Activated naive CD8-positive, alpha-beta T cell treated with anti-CD3 and anti-CD28 coated beads for 36 hours (primary cell): ENCODE measurements at places on chromosomes 1 and 21. TPM values are rescaled to one million over a fixed set of nuclear protein-coding genes. Genes with fewer than 3 reads are reported as not detected.

GRCh38 chr1:20107796-20108195 lies 11.5 kb downstream of the PLA2G2D start:
- DNase-seq = no peak

Gene SLC30A10
- total RNA-seq = not detected

Gene CYP4A22
- not detected for total RNA-seq

Gene ARV1
- 24.2 TPM for total RNA-seq

- DNase-seq = no peak
Observed at GRCh38 chr1:248847956-248848561, 10.0 kb downstream of the ZNF672 start.

DNA sequence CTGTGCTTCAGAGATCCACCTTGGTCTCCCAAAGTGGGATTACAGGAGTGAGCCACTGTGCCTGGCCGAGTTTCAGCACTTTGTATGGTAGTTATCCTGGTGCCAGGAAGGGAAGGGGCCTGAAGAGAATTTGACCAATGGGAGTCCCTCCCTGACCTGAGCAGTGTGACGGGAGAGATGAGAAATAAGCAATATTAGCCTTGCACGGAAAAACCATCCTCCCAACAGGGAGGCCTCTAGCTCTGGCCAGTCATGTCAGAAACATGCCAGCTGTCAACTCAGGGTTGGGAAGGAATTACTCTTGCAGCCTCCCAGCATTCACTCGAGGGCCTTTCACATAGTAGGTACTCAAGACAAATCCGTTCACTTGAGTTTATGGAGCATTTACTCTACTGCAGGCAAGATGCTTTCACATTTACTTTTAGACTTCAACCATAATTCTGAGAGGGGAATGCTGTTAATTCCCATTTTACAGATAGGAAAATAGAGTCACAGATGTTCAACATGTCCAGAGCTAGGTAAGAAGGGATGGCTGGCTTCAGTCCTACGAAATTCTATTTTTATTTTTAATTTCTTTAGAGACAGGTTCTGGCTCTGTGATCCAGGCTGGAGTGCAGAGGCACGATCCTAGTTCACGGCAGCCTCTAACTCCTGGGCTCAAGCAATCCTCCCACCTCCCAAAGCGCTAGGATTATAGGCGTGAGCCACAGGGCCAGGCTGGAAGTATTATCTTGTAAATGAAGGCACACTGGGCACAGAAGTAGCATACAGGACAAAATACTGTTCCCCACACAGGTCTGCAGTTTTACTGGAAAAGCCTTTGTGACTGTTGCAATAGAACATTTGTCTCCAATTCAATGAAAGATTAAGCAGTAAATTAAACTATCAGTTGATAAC lies 3.2 kb upstream of the ATP13A2 start:
- no peak for DNase-seq

GRCh38 chr21:38343691-38344090 lies 86.9 kb downstream of the KCNJ15 start:
- no peak for DNase-seq

DNA sequence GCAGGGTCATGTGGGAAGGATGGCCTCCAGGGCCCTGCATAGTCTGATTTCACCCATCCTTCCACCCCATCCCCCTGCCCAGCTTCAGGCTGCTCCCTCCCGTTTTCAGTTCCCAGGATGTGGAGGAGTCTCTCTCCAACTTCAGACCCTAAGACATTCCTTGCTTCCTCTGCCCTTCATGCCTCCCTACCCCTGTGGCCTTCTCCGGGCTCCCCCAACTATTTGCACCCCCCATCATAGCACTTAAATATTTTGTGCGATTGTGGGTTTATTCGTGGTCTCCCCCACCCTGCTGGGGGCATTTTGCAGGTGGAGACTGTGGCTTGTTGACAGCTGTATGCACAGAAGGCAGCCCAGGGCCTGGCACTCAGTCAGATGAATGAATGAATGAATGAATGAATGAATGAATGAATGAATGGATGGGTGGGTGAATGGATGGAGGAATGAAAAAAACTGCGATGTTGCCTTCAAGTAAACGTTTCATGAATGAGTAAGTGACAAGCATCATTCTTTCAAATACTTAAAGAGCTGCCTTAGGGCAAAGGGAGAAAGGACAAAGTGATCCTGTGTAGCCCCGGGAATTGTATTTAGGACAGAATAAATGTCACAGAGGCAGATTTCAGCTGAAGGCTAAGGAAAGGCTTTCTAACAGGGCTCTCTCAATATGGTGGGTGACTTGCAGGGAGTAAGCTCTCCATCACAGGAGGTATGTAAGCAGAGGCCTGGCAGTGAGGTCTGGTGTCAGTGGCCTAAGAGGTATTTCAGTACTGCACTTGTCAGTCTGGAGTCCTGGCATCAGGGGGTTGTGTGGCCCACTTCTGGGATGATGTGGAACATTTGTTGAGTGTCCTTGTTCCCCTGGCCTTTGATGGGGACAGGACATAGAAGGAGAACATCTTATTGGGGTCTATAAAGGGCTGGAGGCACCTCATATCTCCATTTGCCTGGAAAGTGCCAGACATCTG lies 156.4 kb downstream of the PTPRU start:
- no peak for DNase-seq
